ENCODE measurements at places on chromosomes 11 and 22. TPM values are rescaled to one million over a fixed set of nuclear protein-coding genes. Genes with fewer than 3 reads are reported as not detected.

The PEX16 gene
- total RNA-seq: 31.8 TPM

The PYGM gene
- 8.0 TPM for total RNA-seq

The MAP6 gene
- total RNA-seq: 15.8 TPM

GRCh38 chr22:30927806-30928205 lies 40.8 kb downstream of the MORC2 start:
- H3K4me3 ChIP-seq: no peak overlapping the region
- H3K36me3 ChIP-seq: peaks cover 18% of the 10 kb centered on the region
- no peaks in the 10 kb centered on the region for H3K27me3 ChIP-seq
- H3K27ac ChIP-seq: no peak overlapping the region
- DNase-seq: no peak

DNA sequence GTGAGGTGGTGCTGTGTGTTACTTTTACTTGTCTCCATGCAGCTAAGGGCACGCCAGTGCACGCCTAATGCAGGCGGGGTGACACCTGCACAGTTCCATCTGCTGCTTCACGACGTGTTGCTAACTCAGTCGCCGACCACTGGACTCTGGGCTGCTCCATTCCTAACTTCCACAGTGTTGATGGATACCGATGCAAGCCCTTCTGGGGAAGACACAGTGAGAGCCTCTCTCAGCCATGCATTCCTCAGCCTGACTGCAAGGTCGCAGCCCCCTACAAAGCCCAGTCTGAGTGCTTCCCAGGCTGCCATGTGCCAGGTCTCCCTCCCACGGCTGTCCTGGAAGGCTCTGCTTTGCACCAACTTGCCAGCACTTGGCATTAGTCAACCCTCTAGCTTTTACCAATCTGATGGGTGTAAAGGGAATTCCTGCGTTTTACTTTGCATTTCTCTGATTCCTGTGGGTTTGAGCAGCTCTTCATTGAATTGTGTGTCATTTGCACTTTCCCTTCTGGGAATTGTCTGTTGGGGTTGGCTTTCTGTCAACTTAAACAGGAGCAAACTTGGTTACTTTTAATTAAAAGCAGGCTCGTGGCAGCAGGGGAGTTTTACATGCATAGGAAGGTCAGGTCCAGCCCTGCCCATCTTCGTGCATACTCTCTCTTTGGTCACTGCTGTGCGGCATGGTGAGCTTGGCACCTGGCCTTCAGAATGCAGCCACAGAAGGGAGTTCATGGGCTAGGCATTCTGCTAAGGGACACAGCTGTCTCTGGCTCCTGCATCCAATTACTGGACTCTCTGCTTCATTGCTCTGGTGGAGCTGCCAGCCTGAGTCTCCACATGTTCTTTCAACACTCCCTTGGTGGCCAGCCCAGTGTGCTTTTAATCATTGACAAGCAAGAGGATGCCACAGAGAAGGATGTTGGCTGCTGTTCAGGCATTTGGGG lies 34.6 kb upstream of the SHANK2 start:
- H3K27me3 ChIP-seq: no peaks in the 10 kb centered on the region
- H3K4me3 ChIP-seq: no peak overlapping the region
- peak overlapping the region; percentile 31 for H3K27ac ChIP-seq
- H3K4me1 ChIP-seq: peaks cover 8% of the 10 kb centered on the region

- DNase-seq: no peak
- no peaks in the 10 kb centered on the region for H3K36me3 ChIP-seq
- H3K27ac ChIP-seq: no peak overlapping the region
- no peaks in the 10 kb centered on the region for H3K27me3 ChIP-seq
- no peaks in the 10 kb centered on the region for H3K4me1 ChIP-seq
Measured at GRCh38 chr11:36822829-36823228, 224.8 kb upstream of the RAG2 start.

The SMTNL1 gene
- 1.4 TPM for total RNA-seq

DNA sequence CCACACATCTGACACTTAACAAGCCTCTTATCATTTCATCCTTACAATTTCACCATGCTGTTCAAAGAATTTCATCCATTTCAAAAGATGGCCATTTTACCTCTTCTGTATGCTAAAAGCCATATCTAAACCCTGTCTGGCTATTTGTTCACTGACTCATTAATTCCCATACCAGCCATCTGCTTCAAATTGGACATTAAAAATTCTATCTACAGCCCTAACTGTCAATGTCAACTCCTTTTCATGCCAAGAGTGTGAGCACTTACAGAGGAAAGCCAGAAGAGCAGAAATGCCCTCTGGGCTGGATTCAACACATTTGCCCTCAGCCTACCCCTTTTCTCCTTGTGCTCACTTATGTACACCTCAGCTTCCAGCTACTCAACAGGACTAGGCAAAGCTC lies 59.2 kb downstream of the SYTL2 start:
- no peak for DNase-seq
- no peak overlapping the region for H3K27ac ChIP-seq
- H3K4me3 ChIP-seq: no peak overlapping the region
- no peaks in the 10 kb centered on the region for H3K36me3 ChIP-seq
- no peaks in the 10 kb centered on the region for H3K27me3 ChIP-seq

GRCh38 chr22:21669026-21669425 lies 3.2 kb downstream of the PPIL2 start:
- peaks cover 13% of the 10 kb centered on the region for H3K36me3 ChIP-seq
- no peaks in the 10 kb centered on the region for H3K27me3 ChIP-seq
- H3K4me3 ChIP-seq: no peak overlapping the region
- no peak for DNase-seq
- H3K4me1 ChIP-seq: peaks cover 3% of the 10 kb centered on the region
- no peak overlapping the region for H3K27ac ChIP-seq

DNA sequence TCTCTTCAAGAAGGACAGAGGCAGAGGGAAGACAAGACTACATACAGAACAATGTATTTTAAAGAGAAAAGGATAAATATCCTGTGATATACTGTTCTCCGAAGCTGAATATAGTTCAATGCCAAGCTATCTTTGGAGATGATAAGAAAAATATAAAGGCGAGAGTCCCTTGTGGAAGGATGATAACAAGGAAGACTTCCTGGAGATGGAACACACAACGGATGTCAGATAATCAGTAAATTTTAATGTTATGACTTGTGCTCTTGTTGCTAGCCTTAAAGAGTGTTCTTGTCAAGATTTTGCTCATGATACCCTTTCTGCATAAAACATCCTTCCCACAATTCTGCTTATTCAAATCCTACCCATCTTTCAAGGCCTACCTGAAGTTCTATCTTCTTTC lies 6.8 kb upstream of the CTR9 start:
- no peak overlapping the region for H3K27ac ChIP-seq
- H3K36me3 ChIP-seq: no peaks in the 10 kb centered on the region
- H3K27me3 ChIP-seq: no peaks in the 10 kb centered on the region
- no peak overlapping the region for H3K4me3 ChIP-seq
- DNase-seq: no peak

DNA sequence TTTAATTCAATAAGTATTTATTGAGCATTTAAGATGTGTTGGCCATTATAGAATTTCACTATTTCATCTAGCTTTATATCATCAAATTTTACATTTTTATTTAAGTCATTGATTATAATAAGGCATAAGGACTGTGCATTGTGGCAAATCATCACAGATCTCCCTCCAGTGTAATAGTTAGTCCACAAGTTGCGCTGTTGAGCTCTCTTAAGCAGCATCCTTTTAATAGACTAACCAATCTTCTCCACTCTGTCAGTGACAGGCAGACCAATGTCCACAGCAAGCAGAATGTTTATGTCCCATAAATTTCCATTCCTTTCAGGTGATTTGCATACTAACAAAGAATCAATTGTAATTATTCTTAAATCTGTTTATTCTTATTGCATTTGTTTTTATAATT lies 595.3 kb upstream of the CCDC90B start:
- H3K4me3 ChIP-seq: no peak overlapping the region
- no peak for DNase-seq
- H3K27ac ChIP-seq: no peak overlapping the region
- H3K36me3 ChIP-seq: no peaks in the 10 kb centered on the region
- H3K4me1 ChIP-seq: no peaks in the 10 kb centered on the region

The TMEM45B gene
- total RNA-seq: 5.2 TPM

DNA sequence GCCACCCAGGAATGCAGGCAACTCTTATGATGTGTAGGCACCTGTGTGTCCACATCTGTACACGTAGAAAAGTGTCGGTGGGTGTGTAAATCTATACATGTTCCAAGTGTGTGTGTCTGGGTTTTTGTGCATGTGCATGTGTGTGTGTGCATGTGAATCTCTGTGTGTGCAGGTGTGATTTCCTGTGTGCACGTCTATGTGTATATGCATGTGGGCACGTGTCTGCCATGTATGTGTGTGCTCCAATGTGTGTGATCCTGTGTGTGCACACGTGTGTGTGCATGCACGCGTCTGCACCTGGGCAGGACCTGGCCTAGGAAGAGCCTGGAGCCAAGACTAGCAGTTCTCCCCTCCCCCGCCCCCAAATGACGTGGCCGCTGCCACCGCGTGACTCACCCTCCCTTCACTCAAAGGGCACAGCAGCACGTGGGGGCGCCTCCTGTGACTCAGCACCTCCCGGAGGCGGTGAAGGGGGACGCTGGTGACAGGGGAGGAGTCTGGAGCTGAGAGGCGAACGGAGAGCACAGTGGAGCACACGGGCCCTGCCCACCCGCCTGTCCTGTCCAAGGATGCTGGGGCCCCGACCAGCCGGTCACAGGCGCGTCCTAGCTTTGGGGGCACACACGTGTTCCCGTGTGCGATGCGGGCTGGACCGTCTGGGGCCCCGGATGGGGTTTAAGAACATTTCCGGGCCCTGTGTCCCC lies 10.1 kb downstream of the PIM3 start:
- H3K36me3 ChIP-seq: no peaks in the 10 kb centered on the region
- H3K4me1 ChIP-seq: peaks cover 7% of the 10 kb centered on the region
- no peaks in the 10 kb centered on the region for H3K27me3 ChIP-seq
- H3K27ac ChIP-seq: peak overlapping the region; percentile 75
- DNase-seq: peak; percentile 94

The HPX gene
- 4.7 TPM for total RNA-seq

The PHLDA2 gene
- 20.4 TPM for total RNA-seq

The MUS81 gene
- 68.6 TPM for total RNA-seq

- no peak overlapping the region for H3K27ac ChIP-seq
- no peaks in the 10 kb centered on the region for H3K36me3 ChIP-seq
- peaks cover 12% of the 10 kb centered on the region for H3K4me1 ChIP-seq
- H3K4me3 ChIP-seq: no peak overlapping the region
- H3K27me3 ChIP-seq: no peaks in the 10 kb centered on the region
- no peak for DNase-seq
Measured at GRCh38 chr22:24431309-24432034, 4.1 kb downstream of the ADORA2A start.

GRCh38 chr11:2086239-2087040 lies 52.7 kb downstream of the IGF2 start:
- no peaks in the 10 kb centered on the region for H3K36me3 ChIP-seq
- H3K4me3 ChIP-seq: no peak overlapping the region
- no peak overlapping the region for H3K27ac ChIP-seq
- H3K27me3 ChIP-seq: no peaks in the 10 kb centered on the region
